ENCODE measurements at places on chromosomes 5 and 9.

GRCh38 chr9:36337865-36338264, 62.2 kb downstream of the RNF38 start:
- no peak for DNase-seq

DNA sequence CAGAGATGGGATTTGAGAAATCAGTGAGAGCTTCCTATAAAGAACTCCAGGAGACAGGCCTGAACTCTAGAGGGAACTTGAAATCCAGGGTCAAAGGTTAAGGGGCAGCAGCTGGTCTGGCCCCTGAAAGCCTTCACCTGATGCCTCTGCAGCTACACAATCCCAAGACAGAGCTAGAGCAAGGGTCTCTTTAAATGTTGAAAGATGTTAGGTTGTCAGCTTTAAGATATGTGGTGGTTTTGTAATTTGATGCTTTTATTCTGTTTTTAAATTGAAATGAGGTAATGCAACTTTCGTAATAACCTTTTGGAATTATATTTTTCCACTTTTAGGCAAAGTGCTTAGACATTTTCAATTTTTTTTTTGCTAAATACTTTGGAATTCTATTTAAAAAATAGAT, 2.4 kb downstream of the SOWAHA start:
- no peak for DNase-seq

DNA sequence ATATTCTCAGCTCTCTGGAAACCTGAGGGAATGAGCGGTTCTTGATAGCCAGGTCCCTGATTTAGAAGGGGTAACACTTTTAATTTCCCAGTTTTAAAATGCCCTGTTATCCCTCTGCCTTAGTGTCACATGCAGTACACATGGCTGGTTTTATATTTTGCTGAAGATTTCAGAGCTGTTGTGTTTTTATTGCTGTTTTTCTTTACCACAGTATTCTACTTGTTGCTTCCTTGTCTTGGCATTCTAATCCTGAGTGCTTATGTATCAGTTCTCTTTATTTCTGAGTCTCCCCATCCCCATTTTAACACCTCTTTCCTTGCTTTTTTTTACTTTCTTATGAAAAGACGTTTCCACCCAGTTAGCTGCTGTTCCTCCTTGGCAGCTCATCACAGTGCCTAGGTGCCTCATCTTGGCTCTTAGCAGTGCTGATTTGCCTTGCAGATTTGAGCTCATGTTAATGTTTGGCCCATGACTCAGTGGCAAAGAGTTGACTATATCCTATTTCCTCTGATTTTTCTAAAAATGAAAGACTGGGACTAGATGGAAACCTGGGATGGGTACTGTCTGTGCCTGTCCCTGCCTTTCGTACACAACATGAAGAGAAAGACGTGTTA, 3.7 kb downstream of the MTRR start:
- DNase-seq: no peak

GRCh38 chr9:122860319-122861142, 32.1 kb upstream of the PDCL start:
- DNase-seq: no peak
